ENCODE measurements at places on chromosomes 7 and 10.

GRCh38 chr7:33981226-33981625 lies 75.9 kb downstream of the BMPER start:
- no peak for DNase-seq

GRCh38 chr7:106358103-106358663 lies 73.4 kb upstream of the NAMPT start:
- no peak for DNase-seq

DNA sequence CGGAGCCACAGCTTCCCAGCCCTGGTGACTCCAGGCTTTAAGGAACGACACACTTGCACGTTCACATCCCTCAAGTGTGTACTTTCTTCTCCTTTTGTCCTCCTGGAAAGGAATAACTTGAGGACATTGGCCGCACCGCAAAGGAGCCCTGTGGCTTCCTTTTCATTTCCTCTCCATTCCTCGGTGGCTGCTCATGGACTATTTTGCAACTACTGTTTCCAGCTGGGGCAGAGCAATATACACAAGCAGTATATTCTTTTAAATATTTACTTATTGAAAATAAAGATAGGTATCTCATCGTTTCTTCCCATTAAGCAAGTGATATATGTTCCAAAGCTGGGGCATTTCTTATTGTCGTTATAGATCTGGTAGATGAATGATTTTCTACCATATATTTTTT lies 97.2 kb upstream of the LYZL1 start:
- no peak for DNase-seq

GRCh38 chr7:48052748-48053147 lies 17.4 kb downstream of the C7orf57 start:
- DNase-seq = no peak

GRCh38 chr7:38190011-38190410 lies 12.0 kb downstream of the STARD3NL start:
- DNase-seq = no peak
